Activated T-cell treated with anti-CD3 and anti-CD28 coated beads for 4 hours (primary cell): ENCODE measurements at places on chromosomes 6 and 20.

- no peak for DNase-seq
Measured at GRCh38 chr6:160788806-160789205, 86.8 kb downstream of the PLG start.

DNA sequence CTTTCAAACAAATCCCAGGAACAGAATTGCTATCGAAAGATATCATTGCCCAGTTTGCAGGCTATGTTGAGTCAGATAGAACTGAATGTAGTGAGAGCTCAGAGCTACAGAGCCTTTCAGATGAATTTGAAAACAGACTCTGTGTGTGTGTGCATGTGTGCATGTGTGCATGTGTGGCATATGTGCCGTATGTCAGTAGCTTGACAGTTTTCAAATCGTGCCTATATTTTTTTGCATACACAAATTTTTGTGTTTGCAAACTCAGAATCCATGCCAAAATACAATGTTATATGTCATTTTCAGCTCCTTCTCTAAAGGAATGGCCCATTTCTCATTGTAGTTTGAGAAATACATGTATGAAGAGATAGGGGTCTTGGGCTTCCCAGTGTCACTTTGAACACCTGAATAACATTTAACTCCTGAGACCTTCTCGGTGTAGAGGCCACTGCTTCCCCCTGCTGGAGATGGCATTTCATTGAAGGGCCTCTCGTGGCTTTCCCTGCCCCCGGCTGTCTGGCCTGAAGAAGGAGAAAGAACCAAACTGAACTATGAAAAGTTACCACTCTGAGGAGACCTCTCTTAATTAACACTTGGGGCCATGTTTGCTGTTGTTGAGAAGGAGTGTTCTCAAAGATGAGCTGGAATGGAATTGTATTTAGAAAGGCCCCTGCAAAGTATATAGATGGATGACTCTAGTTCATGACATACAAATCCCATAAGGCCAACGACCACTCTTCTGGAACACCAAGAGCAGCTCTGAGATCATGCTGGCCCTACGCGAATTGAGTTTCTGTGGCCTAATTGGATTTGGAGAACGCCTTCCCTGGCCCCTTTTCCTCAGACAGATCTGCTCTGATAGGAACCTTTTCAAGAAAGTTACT is 58.7 kb downstream of the VAPB start:
- peak; percentile 41 for DNase-seq

- DNase-seq: no peak
Measured at GRCh38 chr6:146884728-146885127, 286.0 kb downstream of the ADGB start.

GRCh38 chr6:14856177-14856576 is 389.7 kb upstream of the JARID2 start:
- DNase-seq: no peak

DNA sequence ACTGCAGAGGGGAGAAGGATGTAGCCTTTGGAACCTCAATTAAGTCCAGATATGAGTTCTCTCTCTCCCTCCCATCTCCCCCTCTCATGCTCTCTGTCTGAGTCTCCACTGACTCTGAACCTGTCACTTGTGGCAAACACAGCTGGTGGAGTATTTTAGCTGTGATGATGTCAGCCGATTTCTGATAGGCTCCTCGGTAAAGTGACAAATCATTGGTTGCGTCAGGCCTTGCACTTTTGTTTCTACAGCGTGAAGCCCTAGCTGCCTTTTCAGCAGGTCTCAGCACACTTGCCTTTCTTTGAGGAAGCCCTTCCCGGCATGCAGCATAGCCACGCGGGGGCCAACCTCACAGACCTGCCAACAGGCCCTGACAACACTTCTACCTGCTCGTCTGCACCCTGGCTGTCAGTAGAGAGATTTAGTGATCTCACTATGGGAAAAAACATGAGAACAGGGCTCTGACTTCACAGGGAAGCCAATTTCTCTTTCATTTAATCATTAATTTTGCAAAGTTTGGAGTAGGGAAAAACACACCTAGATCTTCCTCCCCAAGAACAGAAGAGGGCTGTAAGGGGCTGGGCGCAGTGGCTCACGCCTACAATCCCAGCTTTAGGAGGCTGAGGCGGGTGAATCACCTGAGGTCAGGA is 84.4 kb downstream of the GMPR start:
- DNase-seq: peak; percentile 56

DNA sequence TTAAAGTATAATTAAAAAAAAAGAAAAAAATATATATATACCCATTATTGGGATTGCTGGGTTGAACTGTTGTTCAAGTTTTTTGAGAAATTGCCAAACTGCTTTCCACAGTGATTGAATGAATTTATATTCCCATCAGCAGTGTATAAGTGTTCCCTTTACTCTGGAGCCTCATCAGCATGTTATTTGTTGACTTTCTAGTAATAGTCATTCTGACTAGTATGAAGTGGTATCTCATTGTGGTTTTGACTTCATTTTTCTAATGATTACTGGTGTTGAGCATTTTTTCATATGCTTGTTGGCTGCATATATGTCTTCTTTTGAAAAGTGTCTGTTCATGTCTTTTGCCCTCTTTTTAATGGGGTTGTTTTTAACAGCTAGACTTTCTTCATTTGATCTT is 1260.8 kb upstream of the GJE1 start:
- DNase-seq: no peak

GRCh38 chr6:161891542-161891941 is 617.7 kb upstream of the AGPAT4 start:
- no peak for DNase-seq

DNA sequence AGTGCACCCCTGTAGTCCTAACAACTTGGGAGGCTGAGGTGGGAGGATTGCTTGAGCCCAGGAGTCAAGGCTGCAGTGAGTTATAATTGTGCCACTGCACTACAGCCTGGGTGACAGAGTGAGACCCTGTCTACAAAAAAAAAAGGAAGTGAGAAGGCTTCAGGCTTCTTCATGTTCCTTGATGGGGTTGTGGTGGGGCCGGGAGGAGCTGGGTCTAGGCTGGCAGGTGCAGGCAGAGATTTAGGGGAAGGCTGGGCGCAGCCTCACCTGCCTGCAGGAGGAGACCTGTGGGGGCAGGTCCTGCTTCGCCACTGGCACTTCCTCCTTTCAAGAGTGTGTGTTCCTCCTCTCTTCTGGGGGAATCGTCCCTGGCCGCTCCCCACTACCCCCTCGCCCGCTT is 63.9 kb downstream of the CHMP4B start:
- DNase-seq: no peak

GRCh38 chr6:71294121-71294523 is 5.5 kb downstream of the OGFRL1 start:
- no peak for DNase-seq

DNA sequence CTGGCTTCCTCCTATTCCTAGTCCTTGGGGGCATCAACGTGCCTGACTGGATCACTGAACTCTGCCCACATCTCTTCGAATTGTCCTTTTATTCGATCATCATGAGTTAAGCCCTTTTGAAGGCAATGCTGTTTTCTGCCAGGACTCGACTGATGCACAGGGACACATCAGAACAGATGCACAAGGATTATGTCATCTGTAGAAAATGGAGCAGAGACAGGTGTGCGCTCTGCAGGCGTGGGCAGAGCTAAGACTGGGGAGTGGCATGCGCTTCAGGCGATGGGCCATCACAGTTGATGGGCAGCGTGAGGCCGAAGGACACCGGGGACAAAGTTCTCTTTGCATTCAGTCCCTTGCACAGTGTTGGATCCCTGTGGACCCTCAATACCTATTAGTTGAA is 13.1 kb downstream of the GABRR1 start:
- no peak for DNase-seq

DNA sequence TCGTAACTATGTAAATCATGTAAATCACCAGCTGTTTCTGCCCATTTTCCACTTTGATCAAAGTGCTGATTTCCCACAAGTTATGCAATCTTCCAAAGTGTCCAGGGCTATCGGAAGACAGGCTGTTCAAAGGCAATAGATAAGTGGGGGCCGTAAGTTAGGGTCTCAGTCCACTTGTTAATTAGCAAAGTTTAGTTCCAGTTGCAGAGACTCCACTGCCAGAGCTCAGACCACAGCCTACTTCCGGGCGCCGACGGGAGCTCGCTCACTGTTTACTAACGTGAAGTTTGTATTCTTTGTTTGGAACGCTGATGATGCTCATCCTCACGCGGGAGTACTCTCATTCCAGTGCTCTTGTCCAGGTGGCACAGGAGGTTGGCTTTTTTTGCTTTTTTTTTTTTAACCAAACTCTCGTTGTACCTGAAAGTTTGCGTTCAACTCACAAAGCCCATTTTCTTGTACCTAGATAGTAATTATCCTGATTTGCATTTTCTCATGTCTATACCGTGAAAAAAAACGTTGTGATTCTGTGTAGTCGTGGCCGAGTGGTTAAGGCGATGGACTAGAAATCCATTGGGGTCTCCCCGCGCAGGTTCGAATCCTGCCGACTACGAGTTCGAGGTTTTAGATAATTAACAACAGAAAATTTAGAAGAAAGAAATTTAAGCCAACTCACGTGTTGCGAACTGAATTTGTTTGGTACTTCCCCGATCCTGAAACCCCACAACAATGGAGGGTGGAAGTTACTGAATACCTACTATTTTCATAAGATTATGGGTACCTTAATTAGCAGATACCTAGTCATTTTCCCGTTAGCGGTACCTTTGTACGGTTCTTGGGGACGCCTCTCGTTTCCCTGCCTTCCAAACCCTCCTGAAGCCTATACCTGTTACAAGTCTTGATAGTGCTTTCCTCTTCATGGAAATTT is 29.9 kb upstream of the ZNF184 start:
- DNase-seq: peak; percentile 61

DNA sequence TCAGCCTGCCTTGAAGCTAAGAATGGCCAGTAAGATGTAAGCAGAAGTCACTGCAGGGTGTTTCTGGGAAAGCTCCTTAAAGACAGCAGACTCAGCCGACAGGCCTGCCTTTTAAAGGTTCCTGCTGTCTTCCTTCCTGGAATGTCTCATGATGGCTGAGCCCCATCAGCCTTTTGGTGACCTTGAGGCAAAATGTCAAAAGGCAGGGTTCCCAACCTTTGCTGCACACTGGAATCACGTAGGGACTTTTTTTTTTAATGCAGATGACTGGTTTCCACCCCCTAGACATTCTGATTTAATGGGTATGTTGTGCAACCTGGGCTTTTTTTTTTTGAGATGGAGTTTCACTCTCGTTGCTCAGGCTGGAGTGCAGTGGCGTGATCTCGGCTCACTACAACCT is 11.6 kb downstream of the MDGA1 start:
- no peak for DNase-seq

DNA sequence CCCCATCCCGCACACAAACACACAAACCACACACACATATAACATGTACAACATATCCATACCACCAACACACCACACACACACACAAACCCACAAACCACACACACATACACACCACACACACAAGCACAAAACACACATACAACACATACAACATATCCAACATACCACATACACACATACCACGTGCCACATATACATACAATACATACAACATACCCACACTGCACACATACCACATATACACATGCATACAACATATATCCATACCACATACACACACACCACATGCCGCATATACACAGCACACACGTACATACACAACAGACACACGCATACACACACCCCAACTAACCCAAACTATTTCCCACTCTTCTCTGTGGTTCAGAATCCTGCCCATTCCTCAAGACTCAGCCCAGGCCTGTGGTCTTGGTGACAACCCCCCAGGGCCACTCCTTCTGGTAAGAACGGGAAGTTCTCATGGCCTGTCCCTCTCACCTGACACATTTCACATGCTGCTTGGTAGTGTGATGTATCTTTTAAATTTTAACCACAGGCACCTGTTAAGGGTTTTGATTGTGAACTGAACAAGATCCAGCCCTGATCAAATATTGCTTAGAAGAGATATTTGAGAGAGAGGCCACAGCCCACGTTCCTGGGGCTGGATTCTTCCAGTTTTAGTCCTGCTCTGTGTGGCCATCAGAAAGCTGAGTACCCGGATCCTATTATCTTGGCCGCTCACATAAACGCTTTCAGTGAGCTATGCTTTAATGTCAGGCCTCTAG is 55.9 kb upstream of the KCNK16 start:
- DNase-seq: no peak

DNA sequence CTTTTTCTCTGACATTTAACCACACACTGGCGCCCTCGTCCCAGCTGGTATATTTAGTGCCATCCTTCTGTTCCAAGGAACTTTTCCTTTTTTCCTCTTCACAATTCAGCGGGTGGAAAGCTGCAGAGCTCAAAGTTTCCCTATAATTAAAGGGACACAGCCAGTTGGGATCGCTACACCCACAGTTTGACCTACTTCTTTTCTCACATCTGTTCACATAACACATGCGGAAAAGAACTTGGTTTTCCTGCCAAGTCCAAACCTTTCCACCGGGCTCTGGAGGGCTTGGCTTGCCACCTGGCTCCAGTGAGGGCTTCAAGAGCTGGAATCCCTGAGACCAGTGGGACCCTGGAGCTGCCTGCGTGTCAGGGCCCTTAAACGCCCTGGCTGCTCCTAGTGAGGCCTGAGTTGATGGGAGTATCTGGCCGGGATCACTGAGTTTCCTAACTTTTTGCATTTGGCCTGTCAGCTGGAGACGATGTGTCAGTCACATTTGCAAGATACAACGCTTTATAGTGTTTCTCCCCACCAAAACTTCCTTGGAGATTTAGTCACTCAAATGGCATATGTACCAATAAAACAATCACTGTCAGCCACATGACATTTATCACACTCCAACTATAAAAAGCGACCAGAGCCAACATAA is 176.0 kb downstream of the SASH1 start:
- DNase-seq: no peak

GRCh38 chr6:130610303-130610702 is 216.9 kb upstream of the SMLR1 start:
- no peak for DNase-seq

DNA sequence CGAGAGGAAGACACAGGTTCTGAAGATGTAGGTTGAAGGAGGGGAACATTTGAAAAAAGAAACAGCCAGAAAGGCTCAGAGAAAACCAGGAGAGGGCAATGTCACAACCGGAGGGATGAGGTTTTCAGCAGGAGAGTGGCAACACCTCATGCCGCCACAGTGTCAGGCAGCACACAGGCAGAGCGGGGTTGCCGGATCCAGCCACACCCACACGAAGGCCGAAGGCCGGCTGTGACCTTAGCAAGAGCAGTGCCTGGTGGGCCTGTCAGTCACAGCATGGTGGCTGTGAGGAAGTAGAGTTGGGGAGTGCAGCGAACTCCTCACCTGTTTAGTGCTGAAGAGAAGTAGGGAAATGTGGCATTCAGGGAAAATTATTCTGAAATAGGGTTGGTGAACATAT is 14.0 kb downstream of the HDDC2 start:
- no peak for DNase-seq

GRCh38 chr6:10347561-10348327 is 67.1 kb downstream of the TFAP2A start:
- DNase-seq: no peak

DNA sequence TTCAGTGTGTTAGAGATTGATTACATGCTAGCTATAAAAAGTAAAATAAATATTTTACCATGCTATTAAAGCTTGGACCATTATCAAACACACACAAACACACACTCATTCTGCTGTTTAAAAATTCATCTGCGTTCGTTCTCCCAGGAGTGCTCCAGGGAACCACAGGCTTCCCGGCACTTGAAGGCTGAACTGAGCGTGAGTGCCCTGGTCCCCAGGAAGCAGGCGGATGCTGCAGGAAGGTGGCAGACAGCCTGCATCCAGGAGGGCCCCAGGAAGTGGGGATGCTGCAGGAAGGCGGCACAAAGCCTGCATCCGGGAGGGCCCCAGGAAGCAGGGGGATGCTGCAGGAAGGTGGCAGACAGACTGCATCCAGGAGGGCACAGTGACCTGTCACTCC is 147.2 kb upstream of the SNX9 start:
- no peak for DNase-seq

- DNase-seq: no peak
Measured at GRCh38 chr20:1081891-1082290, 36.5 kb upstream of the PSMF1 start.
